ENCODE measurements at places on chromosomes 2 and 18.

DNA sequence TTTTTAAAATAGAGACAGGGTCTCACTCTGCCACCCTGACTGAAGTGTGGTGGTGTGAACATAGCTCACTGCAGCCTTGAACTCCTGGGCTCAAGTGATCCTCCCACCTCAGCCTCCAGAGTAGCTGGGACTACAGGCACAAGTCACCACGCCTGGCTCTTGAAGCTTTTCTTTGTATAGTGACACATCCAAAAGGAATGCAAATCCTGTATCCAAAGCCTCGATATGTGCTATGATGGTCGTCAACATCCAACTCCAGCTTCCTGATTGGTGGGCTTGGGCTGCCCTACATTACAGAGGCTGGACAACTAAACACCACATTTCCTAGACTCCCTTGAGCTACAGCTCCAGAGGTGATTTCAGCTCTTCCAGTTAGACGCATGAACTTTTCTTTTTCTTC is 101.7 kb upstream of the PGAP1 start:
- DNase-seq = no peak

DNA sequence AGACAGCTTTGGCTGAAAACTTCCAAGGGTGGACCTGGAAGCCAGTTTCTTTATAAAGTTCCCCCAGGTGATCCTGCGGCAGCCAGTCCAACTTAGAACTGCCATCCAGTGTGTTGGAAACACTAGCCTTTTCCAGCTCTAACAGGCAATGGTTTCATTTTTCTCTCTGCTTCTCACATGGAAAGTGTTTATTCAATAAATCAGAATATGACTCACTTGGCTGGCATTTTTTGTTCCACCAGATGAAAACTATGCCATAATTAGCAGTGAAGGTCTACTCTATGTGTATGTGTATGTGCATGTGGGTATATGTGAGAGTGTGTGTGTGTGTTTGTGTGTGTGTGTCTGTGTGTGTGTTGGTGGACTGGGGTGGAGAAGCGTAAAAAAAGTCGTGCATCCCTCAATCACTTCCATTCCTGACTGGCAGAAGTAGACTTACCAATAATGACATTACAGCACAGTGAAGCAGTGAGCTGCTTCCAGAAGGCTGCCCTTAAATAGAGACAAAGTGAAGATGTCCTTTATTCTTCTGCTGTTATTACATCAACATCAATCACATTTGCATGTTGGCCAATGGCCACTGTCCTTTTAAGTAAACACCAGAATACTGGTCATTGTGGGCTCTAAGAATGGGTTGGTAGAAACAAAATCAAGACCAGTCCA is 90.9 kb upstream of the SETBP1 start:
- no peak for DNase-seq

DNA sequence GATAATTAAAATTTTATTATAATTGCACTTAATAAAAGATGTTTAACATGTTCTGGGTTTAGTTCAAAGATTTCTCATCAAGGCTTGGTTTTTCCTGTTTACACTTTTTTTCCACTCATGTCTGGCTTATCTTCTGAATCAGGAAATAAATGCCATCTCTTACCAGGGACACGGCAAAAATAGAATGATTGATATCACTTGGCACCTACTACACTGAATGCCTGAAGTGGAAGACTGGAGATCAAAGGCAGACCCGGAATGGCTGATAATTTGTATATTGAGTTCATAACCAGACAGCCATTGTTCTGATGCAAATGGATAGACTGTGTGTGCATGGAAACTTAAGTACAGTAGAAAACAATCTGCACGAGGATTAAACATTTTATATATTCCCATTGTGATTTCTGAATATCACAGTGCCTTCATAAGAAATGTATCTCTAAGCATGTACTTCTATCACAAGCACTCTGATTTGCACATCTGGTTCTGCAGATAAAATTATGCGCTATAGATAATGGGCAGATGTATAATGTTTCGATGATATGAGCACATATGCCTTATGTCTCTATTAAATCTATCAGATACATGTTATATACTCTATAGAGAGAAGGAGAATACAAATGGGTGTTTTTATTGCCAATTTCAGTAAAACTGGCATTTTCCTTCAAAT is 304.8 kb downstream of the RND3 start:
- DNase-seq = no peak

DNA sequence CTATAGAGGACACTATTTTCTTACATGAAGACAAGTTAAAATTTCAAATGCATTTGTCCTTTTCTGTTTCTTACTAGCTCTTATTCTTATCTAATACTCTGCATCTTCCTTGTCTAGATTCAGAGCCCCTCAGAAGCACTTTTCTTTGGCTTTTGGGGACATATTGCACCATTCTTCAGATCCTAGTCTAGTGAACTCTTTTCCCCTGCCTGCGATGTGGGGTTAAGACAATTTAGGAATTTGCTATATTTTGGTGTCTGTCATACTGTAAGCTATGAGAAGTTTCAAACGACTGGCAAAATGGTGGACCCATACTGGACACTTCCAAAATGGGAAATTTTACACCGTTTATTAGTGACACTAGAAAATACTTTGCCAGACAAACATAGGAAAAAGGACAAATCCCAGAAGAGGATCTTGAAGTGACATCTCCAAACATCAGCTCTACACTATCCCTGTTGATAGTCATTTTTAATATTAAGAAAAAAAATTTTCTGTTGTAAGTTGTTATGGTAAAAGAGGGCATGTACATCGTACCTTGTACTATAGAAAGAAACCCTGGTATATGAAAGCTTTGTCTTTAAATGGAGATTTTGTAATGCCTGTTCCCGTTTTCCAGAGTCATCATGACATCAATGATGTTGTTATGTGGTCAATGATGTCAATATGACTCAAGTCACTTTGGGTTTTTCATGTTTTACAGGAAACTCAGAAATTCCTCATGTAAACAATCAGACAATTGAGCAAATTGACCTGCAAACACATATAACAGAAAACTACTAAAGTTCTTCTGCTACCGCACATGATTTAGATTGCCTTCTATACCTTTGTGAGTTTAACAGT is 4.4 kb upstream of the KYNU start:
- no peak for DNase-seq

- DNase-seq = peak; percentile 57
Measured at GRCh38 chr2:127081826-127082633, 24.9 kb downstream of the BIN1 start.

- DNase-seq = no peak
Measured at GRCh38 chr18:65279668-65280305, 471.0 kb upstream of the CDH7 start.

DNA sequence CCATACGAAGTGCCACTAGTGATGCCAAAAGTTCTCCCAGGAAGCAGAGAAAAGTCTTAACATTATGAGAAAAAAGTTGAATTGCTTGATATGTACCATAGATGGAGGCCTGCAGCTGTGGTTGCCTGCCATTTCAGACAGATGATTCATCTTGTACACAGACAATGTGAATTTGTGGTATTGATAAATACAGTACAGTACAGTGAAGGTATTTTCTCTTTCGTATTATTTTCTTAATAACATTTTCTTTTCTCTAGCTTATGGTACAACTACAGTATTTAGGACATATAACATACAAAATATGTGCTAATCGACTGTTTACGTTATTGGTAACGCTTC is 33.6 kb upstream of the VWC2L start:
- no peak for DNase-seq

DNA sequence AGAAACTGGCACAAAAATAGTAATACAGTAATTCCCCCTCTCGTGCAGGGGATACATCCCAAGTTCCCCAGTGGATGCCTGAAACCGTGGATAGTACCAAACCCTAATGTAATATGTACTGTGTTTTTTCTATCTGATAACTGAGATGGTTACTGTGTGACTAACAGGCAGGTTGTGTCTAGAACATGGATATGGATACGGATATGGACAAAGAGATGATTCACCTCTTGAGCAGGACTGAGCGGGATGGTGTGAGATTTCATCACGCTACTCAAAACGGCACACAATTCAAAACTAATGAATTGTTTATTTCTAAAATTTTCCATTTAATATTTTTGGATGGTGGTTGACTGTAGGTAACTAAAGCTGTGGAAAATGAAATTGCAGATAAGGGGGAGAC is 3.4 kb downstream of the MBD1 start:
- no peak for DNase-seq

GRCh38 chr18:57523171-57523956 is 63.1 kb downstream of the FECH start:
- DNase-seq = no peak

DNA sequence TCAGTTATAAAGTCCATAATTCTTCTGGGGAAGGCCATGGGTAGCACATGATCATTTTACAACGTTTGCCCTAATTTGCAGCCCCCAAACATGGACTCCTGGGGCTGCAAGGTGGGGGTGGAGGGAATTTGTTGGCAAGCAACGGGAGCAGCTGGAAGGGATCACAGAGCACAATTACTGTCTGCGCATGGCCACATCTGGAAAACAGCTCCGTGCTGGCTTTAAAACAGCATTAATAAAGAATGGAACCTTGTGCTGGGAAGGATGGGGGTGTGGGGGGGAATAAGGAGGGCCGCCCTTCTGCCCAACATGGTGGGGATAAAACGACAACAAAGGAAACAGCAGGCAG is 60.9 kb upstream of the SLC14A2 start:
- no peak for DNase-seq

DNA sequence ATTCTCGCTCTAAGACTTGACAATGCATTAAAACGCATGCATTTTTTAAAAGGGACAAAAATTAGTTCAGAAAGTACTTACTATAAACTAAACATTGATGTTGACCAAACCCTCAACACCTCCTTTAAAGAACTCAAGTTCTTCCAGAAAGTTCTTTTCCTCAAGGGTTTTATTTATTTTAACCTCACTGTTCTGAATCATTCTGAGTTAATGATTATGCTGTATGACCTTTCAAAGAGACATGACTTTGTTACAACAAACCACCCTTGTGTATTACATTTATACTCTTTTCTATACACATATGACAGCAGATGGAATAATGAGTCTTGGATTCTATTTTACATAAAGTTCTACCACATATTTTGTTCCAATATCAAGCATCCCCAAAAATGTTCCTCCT is 139.8 kb upstream of the CCDC150 start:
- no peak for DNase-seq

- no peak for DNase-seq
Measured at GRCh38 chr2:227472265-227473121, 537 bp downstream of the AGFG1 start.
